ENCODE measurements at places on chromosomes 2 and 18.

- DNase-seq = no peak
These were observed 232.4 kb downstream of the MEIS1 start for GRCh38 chr2:66667301-66667700.

- DNase-seq = no peak
These were observed 31.4 kb downstream of the ZCCHC2 start for GRCh38 chr18:62554061-62554815.

DNA sequence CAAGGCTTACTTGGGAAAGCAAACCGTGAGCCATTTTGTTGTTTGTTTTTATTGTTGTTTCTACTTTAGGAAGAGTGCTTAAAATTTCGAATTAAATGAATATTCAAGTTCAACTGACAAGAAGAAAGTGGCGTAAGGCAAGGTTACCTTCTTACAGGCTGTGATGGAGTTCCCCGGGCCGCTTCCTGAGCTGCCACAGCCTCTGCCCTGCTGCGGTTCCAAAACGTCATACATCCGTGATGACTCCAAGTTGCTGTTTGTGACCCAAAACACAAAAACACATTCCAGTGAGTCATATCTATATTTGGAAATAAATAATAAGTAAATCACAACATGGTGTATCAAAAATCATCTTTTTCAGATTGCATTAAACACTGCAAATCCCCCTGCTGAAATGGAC is 49.7 kb downstream of the SPHKAP start:
- DNase-seq = no peak

DNA sequence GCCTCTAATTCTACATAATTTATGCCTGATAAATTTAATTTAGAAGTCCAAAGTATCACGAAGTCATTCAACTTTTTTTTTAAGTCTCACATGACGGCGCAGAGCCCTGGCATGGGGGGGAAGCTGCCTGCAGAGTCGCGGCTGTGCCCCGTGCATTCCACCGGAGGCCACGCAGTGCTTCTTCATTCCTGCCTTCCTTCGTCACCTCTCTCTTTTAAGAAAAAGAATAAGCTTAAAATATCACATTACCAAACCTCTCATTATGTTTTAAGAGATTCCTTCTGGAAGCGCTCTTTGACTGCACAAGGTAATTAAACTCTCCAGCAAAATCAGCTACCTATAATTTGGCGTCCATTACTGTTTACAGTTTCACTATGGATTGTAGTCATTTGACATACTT is 20.3 kb upstream of the KIDINS220 start:
- no peak for DNase-seq

DNA sequence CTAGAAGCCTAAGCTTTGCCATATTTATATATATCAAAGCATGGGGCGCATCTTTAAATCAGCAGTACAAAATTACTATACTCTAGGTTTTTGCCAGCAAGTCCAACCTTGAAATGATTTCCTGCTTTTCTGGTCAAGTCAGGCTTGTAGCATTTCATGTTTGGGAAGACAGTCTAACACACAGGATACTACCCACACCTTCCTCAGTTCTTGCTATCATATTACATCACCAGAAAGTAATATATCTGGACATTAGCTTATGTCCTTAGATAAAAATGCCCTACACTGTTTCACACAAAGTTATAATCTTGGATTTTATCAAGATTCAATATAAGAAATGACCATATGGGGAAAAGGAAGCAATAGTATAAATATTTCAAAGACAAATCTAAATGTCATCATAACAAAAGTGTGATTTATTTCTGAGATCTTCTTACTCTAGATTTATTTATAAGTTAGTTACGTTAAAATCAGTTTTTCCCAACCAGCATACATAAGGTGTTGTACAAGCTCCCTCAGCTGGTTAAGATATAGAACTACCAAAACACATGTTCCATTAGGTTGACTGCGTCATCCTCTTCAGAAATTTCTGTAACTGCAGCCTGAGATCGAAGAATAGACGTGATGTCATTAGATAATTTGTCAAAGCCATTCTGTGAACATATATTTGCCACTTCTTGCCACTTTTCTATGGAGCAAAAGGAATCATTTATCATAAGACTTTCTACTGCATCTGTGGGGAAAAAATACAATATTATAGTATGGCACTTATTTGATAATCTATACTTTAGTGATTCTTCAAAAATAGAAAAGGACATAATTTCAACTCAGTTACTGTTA is 56.6 kb downstream of the CLHC1 start:
- DNase-seq = no peak
